ENCODE measurements at places on chromosomes 7 and 10.

- DNase-seq: no peak
Measured at GRCh38 chr10:49609006-49609282, 1.2 kb upstream of the SLC18A3 start.

DNA sequence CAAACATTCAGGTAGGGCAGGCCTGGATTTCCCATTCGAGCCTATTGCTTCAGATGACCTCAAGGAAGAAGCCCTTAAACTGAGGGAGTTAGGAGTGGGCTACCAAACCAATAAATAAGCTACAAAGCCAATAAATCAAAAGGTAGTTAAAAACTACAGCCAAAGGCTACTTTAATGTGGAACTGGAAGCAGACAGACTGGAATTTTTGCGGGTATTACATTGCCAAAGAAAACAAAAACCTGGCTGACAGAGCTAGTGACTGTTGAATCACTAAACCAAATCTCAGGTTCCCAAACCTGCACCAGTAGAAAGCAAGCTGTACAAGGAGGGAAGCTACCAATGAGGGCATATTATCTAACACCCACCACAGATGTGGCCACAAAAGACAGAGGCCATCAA lies 315.6 kb downstream of the GRM8 start:
- DNase-seq: no peak

- no peak for DNase-seq
Measured at GRCh38 chr10:131043039-131043691, 268.4 kb downstream of the TCERG1L start.

- no peak for DNase-seq
Measured at GRCh38 chr7:48045195-48045765, 9.9 kb downstream of the C7orf57 start.
